NCI-H2081 (cell line): ENCODE measurements at places on chromosomes 3 and 15.
A peak's percentile ranks its signal among the peaks of the same experiment; 100 is the strongest.

DNA sequence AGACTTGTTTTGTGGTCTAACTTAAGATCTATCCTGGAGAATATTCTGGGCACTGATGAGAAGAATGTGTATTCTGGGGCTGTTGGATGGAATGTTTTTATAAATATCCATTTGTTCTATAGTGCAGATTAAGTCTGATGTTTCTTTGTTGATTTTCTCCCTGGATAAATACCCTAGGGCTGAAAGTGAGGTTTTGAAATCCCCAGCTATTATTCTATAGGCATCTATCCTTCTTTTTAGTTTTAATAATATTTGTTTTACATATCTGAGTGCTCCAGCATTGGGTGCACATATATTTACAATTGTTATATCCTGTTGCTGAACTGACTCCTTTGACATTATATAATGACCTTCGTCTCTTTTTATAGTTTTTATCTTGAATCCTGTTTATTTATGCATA, 42.9 kb downstream of the GALK2 start:
- no peak for DNase-seq

DNA sequence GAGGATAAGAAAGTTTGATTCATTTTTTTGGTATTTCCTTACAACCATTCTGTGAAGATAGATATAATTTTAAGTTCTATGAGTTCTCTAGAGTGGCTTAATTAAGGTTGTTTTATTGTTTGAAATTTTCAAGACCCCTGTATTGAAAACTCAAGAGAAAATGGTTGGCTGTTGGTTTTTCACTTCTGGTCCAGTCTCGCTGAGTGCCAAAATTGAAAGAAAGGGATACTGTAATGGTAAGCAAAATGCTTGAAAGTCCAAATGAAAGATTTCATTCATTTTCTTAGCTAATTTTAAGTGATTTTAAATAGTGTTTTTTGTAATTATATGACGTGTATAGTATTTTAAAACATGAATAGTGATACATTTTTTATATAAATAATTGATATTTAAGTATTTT, 7.4 kb downstream of the ARRDC4 start:
- DNase-seq, result no peak

DNA sequence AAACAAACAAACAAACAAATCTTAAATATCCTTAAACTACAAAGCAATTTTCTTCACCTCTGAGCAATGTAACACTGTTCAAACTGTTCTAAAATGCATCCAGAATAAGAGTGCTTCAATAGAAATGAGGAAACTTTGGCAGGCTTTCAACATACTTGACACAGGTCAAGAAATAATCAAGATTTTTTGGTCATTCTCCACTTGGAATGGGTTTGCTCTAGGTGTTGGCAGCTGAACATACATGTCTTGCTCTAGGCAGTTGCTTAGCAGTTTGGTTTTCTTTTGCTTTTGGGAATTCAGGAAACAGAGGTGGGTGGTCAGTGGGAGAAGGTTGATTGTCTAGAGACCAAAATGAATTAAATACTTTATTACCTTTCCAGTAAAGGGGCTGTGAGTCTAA, 1.4 kb upstream of the LRRC3B start:
- DNase-seq, result no peak

DNA sequence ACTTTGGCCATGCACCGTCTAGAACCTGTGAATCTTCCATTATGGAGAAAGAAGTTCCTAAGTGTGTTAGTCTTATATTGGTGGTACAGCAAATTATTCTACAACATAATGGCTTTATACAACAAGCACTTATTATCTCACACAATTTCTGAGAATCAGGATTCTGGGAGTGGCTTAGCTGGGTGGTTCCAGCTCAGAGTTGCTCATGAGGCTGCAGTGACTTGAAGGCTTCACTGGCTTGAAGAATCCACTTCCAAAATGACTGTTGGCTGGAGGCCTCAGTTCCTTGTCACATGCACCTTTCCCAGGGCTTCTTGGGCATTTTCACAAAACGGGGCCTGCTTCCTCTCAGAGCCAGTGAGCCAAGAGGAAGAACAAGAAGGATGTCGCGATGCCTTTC, 82.3 kb upstream of the RNF7 start:
- no peak for DNase-seq

- DNase-seq, result no peak
Measured at GRCh38 chr3:16409032-16409431, 104.5 kb downstream of the RFTN1 start.

DNA sequence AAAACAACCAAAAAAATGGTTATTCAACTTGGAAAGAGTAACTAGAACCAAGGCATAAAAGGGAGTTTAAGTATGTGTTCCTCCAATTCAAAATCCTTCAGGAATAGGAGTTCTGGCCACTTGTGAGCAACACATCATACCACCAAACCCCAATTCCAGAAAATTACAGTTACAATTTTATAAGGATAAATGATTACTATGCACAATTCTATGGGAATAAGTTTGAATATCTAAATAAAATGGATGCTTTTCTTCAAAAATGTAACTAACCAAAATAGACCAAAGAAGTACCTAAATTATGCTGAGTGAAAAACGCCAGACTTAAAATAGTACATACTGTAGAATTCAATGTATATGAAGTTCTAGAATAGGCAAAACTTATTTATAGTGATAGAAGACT, 4.6 kb downstream of the HLTF start:
- no peak for DNase-seq

GRCh38 chr3:122661633-122662032, 19.0 kb upstream of the PARP14 start:
- DNase-seq, result no peak

GRCh38 chr15:71677352-71677751, 133.0 kb upstream of the NR2E3 start:
- no peak for DNase-seq

DNA sequence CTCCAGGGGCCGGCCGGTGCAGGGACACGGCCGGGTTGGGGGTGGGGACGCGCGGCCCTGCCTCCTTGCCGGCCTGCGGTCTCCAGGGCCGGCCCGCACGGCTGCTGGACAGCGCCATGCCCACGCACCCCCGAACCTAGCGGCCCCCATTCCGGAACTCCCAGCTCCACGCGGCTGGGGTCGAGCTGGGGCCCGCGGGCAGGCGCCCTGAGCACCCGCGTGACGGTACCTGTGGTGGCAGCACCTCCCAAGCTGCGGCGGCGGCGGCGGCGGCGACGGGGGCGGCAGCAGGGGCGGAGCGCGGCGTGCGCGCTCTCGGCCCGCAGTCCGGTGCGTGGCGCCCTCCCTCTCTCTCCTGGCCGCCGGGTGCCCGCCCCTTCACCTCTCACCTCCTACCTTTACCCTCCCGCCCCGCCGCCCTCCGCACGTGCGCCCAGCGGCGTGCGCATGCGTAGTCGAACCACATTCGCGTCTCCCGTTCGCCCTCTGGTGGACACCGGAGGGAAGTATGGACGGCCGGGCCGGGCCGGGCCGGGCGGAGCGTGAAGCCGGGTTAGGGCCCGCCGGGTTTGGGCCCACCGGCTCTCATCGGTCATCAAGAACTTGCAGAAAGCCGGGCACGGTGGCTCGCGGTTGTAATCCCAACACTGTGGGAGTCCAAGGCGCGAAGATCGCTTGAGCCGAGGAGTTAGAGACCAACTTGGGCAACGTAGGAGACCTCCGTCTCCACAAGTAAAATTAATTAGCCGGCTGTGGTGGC, at the start of gene SCAP:
Gene SCAP (minus strand): TSS at position 372 of the 760 bp plus-strand sequence. CDS start 32,948 bp downstream, outside the sequence.
- DNase-seq, result peak; percentile 63

DNA sequence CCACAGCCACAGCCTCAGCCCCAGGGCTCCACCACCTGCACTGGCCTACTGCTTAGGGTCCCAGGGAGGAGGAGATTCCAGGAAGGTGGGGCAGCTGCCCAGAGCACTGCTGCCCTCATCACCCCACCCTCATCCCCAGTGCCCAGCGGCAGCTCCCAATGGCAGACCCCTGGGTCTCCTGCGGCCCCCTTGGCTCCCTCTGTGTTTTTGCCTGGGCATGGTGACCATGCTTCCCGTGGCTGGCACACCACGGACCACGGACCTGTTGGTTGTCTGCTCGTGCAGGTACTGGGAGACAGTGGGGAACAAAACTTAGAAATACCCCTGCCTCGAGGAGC, 2.7 kb downstream of the CHST13 start:
- DNase-seq, result no peak

DNA sequence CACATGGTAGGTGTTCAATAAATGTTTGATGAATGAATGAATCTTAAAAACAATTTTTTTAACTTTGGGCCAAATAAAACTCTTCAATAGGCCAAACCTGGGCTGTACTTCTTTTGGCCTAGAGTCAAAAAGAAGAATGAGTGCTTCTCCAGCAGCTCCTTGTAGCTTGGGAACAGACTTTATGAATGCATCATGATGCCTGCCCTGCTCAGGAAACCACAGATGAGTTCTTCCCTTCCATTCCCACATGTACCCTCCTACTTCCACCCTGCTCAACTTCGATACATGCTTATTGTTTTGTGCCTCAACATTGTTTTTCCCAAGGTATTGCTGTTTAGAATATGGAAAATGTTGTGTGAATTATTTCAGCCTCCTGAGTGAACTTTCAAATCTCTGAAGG, 87.0 kb downstream of the FILIP1L start:
- no peak for DNase-seq

GRCh38 chr3:181455276-181455675, 256.4 kb upstream of the SOX2 start:
- DNase-seq, result no peak

- no peak for DNase-seq
Measured at GRCh38 chr3:130963444-130963843, 63.2 kb downstream of the ASTE1 start.

DNA sequence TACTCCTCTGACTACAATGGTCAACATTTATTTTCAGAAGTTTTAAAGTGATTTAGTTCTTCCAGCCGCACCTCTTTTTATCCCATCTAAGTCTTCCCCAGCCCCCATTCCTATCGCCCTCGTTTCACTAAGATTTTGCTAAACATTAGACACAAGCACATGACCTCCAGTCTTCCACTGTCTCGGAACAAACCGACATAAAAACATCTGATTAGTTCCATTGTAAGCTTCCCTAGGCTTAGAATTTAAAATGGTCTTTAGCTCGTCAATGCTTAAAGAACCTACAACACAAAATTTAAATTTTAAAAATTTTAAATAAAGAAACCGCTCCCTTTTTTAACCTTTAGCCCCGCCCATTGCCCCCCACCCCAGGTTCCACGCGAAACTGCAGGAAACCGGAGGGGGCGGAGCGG, 284 bp upstream of the TSC22D2 start:
- peak; percentile 86 for DNase-seq

GRCh38 chr3:61601831-61602230, 40.5 kb downstream of the PTPRG start:
- DNase-seq, result no peak

- DNase-seq, result no peak
Measured at GRCh38 chr3:66432767-66433521, 67.9 kb downstream of the LRIG1 start.

- DNase-seq, result no peak
Measured at GRCh38 chr3:45026957-45027356, 854 bp downstream of the CLEC3B start.

GRCh38 chr3:39601241-39601640, 133.8 kb downstream of the MOBP start:
- no peak for DNase-seq

DNA sequence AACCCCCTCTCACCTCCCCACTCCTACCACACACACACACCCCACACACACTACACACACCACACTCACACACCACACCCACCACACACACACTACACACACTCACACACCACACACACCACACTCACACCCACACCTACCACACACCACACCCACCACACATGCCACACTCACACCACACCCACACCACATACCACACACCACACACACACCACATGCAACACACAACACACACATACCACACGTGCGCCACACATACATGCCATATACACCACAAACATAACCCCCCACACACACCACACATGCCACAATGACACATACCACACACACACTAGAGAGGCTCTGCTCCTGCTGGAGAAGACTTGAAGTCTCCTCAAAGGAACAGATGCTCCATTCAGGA, 5.9 kb upstream of the ITPKA start:
- no peak for DNase-seq

DNA sequence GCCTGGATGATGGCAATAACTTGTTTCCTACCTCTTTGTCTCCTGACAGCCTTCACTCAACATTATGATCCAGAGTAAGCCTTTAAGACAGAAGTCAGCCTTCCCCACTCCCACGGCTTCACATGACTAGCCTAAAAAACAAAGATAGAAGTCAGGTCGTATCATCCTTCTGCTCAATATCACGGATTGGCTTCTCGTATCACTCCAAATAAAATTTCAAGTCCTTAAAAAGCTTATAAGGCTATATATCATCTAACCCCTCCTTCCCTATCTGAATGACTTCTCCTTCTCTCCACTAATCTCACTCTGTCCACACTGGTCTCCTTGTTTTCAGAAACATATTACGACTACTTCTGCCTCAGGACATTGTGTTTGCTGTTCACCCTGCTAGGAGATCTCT, 47.7 kb upstream of the AP4E1 start:
- DNase-seq, result no peak

DNA sequence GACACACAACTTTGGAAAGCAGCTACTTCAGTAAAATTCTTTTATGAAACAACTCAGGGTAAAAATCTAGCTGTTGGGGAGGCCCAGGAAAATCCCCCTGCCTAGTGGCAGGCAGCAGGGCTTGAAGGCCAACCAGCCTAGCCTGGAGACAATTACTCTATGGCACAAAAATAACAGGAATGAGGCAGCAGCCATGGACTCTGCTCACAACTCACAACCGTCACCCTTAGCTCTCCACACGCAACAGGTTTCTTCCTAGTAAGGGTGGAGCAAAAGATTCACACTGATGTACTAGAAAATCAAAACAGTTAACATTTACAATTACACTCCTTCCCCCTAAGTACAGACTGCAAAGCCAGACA, 530 bp upstream of the FBXL22 start:
- DNase-seq, result no peak
